ENCODE measurements at places on chromosomes 16 and 17.

DNA sequence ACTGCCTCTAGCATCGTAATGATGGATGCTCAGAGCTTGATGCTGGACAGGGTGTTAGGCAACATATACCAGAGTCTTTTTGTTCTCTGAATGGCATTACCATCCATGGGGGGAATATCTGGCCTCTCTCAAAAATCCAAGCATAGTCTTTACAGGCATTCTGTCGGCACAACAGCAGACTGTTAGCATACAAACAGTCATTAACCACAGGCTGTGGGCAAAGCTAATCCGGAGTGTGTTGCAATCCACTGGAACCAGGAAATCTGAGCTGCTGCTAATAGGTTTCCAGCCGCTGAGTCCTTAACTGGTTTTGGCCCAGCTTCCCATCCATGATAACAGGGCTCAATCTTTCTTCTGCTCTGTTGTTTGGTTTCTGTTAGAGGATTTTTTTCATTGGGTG is 371.9 kb downstream of the HS3ST3B1 start:
- no peak for DNase-seq

GRCh38 chr16:88390735-88391134 is 8.0 kb downstream of the ZNF469 start:
- DNase-seq: no peak

DNA sequence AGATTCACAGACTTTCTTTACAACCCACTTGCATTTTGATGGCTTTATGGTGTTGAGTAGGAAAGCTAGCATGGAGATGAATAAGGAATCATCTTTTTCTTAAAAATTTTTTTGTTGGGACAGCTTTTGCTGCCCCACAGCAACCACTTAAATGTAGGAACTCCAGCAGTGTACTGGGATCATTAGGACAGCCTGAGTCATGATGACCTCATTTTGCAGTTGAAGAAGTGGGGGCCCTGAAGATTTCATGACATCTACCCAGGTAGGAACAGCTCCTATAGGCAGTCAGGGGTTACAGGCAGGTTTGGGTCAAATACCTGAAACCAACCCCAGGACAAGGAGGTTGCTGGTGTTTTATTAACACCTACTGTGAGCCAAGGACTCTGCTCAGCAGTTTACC is 2.1 kb downstream of the METTL22 start:
- no peak for DNase-seq

DNA sequence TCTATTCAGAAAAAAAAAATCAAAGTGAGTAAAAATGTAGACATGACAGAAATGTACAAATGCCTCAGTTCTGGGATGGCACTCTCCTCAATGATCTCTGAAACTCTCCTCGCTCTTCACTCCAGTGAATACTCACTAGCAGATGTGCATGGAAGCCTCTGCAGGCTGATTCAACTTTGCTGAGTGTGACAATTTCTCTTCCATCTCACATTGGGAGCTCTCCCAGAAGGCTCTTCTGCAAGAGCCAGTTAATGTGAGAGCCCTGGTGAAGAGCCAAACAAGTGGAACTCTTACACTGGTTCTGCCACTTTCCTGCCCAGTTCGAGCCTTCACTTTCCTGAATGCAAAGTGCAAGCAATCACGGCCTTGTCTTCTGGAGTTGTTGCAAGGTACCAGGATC is 147.1 kb upstream of the IRX6 start:
- DNase-seq: no peak

DNA sequence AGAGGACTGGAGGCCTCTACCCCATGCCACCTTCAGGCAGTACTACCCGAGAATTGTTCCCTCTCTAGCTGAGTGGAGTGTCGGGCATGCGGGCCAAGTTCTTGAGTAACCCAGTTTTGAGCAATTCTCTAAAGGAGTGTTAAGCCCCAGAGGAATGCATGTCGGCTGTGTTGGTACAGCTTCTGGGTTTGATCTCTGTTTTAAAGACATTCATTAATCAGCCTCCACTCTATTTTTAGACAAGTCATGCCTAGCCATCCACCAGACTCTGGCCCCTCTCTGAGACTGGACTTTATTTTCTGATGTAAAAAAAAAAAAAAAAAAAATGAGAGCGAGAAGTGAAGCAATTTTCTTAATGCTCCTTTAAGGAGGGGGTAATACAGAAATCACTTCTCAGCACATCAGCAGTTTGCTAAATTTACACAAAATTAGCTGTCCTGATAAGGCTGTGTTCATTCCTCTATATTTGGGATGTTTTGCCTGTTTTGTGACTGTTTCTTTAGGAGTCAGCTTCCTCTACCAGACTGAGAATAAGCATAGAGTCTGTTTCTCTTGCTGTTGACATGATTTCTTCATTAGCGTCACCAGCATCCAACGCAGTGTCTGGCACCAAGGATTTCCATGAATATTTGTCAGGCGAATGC is 88.7 kb downstream of the AXIN2 start:
- no peak for DNase-seq

DNA sequence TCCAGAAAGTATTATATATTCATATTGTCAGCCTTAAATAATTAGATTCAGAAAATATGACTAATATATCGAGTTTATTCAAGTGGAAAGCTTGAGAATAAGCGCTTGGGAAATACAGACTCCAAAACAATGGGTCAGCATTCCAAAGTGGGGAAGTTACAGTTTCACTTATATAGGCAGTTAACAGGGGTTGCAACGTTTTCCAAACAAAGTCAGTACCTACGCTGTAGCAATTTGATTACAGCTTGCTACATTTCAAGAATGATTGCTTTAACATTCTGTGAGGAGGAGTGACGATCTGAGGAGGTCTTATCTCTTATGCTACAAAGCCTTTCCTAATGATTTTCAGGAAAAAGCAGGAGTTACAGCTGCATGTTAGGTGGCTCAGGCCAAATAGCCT is 34.2 kb upstream of the HS3ST3A1 start:
- DNase-seq: no peak

DNA sequence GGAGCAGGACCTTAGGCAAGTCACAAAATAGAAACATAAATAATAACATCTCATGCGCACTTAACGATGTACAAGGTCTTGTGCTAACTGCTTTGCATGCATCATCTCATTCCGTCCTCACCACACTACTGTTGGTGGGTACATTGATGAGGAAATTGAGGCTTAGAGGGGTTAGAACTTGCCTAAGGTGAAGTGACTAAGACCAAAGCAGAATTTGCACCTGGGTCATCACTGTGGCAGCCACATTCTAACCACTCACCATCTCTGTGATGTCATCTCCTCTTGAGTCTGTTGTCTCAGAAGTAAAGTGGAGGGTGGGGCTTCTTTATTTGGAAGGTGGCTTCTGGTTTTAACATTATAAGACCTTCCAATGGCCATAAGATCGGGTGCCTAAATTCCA is 20.4 kb upstream of the TRIM25 start:
- DNase-seq: no peak

DNA sequence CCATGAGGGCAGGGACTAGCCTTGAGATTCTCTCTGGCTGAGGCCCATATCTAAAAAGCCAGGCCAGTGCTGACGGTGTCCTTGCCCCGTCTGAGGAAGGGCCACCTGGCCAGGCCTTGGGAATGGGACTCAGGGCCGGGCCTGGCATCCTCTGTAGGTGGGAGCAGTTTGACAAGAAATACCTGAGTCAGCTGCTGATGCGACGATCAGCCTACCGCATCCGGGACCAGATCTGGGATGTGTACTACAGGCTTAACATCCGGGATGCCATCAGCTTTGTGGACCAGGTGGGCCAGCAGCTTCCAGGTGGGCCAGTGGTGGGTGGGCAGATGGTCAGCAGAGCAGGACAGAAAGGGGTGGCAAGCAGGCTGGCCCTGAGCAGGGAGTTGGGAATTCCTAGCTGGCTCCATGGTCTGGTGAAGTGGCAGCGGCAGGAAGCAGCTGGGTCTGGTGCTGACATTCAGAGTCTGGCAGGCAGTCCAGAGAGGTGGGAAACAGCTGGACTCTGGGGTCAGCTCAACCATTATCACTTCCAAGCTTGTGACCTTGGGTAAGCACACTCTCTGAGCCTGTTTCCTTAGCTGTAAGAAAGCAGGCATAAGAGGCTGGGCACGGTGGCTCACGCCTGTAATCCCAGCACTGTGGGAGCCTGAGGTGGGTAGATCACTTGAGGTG is 9.5 kb downstream of the SLC9A5 start:
- DNase-seq: no peak

- no peak for DNase-seq
Measured at GRCh38 chr17:39651923-39652586, 13.1 kb upstream of the TCAP start.

GRCh38 chr16:55250701-55251100 is 73.3 kb upstream of the IRX6 start:
- no peak for DNase-seq

GRCh38 chr16:52697971-52698370 is 151.0 kb upstream of the TOX3 start:
- DNase-seq: no peak

DNA sequence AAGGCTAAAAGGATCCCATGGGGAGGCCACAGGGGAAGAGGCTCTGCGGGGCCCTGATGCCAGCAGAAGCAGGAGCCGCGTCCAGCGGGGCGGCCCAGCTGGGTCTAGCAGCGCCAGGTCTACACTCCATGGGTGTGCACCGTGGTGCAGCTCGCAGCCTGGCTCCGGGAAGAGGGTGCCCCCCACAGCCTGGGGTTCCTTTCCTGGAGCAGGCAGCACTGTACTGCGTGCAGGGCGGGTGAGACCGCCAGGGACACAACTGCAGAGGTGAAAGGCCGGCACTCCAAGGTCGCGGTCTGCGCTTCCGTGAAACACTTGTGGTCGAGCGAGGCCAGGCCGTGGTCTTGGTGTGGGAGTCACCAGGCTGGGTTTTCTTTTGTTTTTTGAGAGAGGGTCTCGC is 6.5 kb upstream of the CCDC154 start:
- no peak for DNase-seq

DNA sequence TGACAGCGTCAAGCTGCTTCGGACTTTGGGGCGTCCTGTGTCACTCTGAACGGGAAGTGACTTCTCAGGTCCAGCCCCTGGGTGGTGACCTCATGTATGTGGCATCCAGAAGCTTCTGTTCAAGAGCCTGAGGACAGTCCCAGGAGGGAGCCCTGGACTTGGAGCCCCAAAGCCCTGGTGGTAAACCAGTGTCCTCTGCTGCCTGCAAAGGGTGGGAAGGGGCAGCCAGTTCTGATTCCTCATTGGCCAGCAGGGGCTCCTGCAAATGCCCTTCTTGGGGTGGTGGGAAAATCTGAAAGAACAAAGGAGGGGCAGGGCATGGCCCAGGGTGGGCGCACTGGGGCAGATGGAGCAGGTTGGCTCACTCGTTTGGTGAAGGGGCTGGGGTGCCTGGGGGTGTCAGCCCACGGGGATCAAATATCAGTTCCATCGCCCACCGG is 1.6 kb downstream of the OSGIN1 start:
- no peak for DNase-seq

DNA sequence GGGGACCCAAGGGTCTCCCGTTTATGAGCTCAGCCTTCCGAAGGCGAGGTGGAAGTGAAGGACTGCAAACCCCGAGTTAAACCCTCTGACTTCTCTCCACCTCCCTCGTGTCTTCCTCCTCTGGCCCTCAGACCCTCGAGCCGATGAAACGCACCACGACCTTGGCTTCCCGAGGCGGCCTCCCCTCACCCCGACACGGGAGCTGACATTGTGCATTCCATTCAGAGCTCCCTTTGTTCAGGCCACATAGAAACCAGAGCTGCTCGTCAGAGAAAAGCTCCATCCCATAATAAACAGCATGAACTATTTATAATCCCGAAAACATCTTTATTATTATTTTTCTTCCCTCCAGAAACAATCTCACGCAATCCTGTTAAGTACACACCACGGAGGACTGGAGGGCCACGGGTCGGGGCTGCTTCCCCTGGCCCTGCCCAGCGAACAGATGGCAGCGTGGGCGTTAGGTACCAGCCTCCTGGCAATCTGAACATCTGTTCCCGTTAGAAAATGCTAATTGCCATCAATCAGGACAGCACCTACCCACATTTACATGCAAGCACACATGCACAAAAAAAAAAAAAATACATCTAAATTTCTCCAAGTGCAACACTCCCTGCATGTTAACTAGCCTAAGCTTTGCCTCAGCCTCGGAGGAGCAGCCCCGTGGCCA is 145.7 kb downstream of the RBFOX3 start:
- no peak for DNase-seq

DNA sequence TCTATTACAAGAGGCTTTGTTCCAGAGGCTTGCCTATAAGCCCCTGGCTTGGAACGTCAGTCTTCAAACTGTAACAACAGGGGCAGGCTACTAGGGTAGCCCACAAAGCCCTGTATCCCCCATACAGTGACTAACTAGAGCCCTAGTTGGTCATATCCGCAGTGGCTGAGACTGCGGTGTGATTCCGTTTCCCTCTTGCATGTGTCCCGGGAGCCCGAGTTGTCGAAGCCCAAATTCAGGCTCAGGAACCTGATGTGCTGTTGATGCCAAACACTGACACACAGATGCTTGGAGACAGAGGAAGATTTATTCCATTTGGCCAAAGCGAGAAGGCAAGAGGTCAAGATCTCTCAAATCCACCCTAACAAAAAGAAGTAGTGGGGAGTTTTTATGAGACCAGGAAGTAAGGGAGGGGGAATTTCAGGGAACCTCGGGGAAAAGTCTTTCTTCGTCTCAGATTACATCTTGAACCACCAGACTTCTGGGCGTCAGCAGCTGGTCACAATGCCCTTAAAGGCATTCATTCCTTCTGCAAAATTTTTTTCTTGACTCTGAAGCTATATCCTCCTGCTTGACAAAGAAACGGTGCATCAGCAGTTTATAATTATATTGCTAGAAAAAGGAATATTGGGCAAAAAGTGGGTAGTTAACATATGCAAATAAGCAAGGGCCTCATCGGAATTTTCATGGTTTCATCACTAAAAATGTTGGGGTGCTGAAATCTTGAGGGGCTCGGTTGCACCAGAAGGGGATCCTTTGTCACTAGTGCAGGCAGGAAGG is 879 bp downstream of the SLFN5 start:
- no peak for DNase-seq

DNA sequence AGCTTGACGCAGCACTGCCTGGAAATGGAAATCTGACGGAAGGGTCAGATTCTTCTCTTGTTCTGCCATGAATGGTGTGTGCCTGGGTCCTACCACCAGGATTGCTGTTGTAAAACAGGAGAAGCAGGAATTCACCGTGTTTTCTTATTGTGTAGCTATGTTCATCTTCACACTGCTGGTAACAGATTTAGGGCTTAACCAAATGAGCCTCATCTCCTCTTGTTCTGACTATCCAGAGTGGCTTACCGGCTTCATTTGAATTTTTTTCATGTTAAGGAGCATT is 97.3 kb upstream of the CHMP6 start:
- DNase-seq: no peak

DNA sequence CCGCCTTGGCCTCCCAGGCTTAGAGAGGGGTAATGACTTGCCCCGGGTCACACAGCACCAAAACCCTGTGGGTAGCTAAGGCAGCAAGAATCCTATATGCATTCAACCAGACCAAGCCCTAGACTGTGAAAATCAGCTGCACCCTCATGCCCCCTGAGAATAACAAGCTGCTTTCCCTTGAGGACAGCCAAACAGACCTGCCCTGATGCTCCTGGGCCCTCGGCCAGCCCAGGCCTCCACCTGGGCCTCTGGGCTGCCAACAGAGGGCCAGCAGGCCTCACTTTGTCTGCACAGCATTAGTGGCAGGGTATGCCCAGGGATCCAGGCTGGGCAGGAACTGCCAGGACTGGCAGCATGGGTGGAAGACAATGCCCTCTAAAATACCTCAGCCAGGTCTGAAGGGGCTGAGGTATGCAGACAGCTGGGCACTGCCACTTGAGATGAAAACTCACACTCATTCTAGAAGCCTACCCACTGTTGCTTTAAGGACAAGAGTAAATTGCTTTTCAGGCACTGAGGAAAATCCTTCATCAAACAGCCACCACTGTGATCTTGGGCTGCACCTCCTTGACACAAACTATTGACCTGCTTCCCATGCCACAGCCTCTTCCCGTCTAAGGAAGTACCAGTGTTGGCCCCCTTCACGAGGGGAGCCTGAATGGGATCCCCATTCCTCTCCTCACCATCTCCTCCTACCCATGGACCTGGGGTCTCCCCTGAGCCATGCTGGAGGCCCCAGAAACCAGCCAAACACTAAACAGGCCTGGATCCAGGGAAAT is 8.8 kb downstream of the ST3GAL2 start:
- DNase-seq: no peak

Data from type B pancreatic cell (in vitro differentiated cells).